ENCODE measurements at places on chromosomes 16 and 17.

GRCh38 chr17:30594223-30594952 lies 117.2 kb downstream of the GOSR1 start:
- DNase-seq, result no peak

GRCh38 chr16:22353191-22353919 lies 21.1 kb downstream of the CDR2 start:
- no peak for DNase-seq

- no peak for DNase-seq
These were observed 9.1 kb upstream of the SIAH1 start for GRCh38 chr16:48394355-48394703.

DNA sequence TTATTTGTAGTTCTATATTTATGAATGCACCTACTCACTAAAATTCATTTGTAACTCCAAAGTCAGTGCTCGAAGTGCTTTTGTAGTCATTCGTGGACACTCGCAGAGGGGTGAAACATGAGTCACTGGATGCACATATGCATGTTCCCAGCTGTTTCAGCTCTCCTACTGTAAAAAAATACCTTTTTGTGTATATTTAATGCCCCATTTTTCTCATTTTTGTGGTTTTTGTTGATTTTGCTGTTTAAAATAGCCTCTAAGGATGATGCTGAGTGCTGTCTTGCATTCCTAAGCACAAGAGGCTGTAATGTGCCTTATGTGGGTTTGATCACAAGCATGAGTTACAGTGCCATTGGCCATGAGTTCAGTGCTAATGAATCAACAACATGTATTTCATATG lies 30.6 kb downstream of the CENPV start:
- DNase-seq, result no peak

- no peak for DNase-seq
These were observed 52.0 kb downstream of the CBFA2T3 start for GRCh38 chr16:88924834-88925539.

- no peak for DNase-seq
These were observed 69.9 kb downstream of the RPTOR start for GRCh38 chr17:80614332-80615047.

DNA sequence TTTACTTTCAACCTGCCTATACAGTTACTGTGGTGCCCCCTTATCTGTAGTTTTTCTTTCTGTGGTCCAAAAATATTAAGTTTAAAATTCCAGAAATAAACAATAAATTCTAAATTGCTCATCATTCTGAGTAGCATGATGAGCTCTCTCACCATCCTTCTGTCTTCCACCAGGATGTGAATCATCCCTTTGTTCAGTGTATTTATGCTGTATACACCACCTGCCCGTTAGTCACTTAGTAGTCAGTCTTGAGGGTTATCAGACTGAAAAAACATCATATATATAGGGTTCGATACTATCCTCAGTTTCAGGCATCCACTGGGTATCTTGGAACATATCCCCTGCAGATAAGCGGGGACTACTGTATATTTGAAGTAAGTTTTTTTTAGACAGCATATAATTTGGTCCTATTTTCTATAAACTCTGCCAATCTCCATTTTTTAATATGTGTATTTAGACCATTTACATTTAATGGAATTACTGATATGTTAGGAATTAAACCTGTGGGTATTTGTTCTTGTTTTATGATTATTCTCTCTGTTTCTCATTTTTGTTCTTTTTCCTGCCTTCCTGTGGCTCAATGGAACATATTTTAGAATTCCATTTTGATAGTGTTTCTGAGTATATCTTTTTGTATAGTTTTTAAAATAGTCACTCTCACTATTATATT lies 31.0 kb downstream of the TBX21 start:
- DNase-seq, result no peak

DNA sequence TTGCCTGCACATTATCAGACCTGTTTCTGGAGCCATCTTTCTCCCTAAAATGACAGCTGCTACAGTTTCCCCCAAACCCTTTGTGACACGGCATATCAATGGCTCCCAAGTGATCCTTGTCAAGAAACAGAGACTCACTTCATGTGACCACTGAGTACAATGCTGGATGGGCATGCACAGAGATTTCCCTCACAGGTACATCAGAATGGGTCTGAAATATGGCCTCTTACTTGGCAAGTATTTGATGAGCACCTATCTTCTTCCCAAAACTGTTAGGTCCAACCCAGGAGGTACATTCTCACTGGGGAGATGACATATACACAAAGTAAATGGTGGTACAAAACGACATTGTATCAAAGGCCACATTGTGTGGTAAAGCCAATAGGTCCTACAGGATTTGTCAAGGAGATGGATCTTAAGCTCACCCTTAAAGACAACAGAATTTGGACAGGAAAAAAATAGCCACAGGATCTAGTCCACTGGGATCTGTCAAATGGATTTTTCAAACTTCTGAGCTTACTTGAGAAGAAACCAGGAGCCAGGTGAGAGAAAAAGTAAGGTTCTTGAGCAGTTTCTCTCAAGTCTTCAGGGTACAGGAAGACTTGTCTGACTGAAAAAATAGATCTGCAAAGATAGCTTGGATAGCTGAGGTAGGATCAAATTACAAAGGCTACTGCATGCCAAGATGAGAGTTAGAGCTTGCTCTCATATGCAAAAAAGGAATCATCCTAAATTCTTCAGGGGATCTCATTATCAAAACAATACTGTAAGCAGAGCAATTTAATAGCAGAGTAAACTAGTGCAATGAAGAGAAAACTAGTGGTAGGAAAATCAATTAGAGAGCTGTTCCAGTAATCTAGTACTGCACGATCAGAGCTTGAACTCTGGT lies 28.8 kb downstream of the RNF43 start:
- no peak for DNase-seq

- DNase-seq, result no peak
These were observed 2.3 kb downstream of the ATP2A1 start for GRCh38 chr16:28880589-28880915.

GRCh38 chr17:75090871-75091854 lies 3.4 kb downstream of the SLC16A5 start:
- DNase-seq, result no peak

- no peak for DNase-seq
These were observed 544.4 kb upstream of the EEF2KMT start for GRCh38 chr16:5642011-5642410.

DNA sequence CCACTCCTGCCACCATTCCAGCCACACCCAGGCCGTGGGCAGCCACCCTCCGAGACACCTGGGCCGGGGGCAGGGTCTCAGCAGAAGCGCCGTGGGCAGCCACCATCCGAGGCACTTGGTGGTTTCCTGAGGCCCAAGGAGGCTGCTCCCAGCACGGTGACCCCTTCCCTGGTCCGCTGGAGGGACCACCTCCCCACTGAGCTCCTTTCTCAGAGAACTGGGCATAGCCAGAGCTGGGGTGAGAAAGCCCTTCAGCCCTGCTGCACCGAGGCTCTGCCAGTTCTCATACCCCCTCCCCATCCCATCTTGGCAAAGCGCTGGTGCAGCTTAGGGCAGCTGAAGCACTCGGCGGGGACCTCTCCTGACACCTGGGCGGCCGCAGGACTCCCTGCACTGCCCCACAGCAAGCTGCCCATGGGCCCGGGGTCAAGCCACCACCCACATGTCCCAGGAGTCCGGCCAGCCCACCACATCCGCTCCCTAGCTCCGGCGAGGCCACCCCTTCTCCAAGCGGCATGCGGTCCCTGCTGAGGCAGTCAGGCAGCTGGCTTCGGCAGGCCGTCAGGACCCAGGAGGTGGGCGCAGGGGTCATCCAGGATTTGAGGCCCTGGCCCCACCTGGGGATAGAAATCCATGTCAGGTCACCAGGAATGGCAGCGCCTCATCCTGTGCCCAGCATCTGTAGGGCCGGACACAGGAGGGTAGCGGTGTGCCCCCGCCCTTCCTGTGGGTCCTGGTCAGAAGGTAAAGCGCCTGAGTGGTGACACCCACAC lies 1.3 kb upstream of the CYBA start:
- DNase-seq, result no peak

DNA sequence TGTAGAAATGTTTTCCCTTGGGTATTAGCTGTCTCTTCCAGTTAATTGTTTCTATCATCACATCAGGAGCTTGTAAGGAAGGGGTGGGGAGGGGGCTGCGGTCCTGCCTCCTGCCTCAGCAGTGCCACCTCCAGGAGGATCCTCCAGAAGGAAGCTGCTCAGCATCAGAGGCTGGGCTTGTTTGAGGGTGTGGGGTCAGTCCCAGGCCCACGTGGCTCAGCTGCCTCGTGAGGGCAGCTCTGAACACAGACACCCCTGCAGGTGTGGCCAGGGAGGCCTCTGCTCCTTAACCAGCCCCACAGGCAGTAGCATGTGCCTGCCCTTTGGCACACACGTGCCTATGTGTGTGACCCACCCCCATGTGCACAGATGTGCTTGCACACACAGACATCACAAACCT lies 46.3 kb downstream of the MRM1 start:
- DNase-seq, result no peak

- DNase-seq, result no peak
These were observed 40.3 kb downstream of the CYB561 start for GRCh38 chr17:63405741-63406261.

DNA sequence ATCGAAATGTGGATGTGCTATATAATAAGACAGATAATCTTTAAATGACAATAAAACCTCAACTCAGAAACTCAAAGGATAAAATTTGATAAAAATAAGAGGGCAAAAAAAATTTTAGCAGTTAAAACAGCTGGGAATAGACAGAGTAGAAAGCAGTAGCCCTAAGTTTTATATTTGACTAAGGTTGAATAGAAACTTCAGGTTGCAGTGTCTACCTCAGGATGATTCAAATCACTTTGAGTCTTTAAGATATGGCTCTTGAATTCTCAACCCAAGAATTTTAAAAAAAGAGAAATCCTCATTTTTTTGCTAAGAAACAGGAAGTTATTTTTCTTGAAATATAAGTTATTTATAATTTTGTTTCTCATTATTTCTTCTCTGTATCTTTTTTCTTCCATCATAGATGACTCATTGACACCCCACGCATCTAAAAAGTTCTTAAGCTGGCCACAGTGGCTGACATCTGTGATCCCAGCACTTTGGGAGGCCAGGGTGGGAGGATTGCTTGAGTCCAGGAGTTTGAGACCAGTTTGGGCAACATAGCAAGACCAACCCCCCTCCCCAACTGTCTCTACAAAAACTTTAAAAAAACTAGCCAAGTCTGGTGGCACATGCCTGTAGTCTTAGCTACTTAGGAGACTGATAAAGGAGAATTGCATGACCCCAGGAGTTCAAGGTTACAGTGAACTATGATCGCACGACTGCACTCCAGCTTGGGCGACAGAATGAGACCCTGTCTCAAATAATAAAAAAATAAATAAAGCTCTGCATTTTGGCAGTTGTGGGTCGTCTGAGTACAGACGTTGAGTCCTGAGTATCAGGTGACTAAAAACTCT lies 23.9 kb downstream of the NFAT5 start:
- DNase-seq, result no peak

DNA sequence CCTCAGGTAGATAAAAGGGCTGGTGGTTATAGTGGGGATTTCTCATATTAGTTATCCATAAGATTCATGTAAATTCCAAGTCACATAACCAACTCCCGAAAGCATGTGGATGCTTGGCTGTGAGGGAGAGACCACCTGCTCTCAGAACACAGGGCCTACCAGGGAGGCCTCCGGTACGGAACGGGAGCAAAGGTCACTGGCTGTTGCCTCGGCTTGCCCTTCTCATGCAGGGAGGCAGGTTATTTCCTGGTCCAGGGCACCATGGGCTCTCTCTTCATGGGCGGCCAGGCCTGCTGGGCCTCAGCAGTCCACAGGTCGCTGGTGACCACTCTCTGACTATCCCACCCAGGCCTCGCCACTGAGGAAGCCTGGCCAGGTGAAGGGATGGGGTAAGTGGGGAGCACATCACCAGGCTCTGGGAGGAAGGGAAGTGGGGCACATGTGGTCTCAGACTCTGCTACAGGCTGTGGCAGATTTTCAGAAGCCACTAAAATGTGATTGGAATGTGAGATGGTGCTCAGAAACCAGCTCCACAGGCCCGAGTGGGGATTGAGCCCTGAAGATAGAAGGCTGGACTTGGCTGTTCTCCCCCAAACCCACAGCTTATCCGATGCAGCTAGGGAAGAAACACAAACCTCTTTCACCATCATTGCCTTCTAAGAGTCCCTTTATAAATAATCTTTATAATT lies 45.4 kb downstream of the HNF1B start:
- DNase-seq, result no peak

Measured in omental fat pad (tissue), 4 donors.